Hepatocyte (in vitro differentiated cells): ENCODE measurements at places on chromosomes 16 and 17. TPM values are rescaled to one million over a fixed set of nuclear protein-coding genes. Genes with fewer than 3 reads are reported as not detected.

The PRCD gene
- total RNA-seq, result 2.0 and 2.7 TPM in 2 replicates

The PYDC1 gene
- total RNA-seq, result not detected in 2 replicates

The LPCAT2 gene
- total RNA-seq, result 9.5 and 13.9 TPM in 2 replicates

The NT5M gene
- total RNA-seq, result 2.6 and 3.4 TPM in 2 replicates

DNA sequence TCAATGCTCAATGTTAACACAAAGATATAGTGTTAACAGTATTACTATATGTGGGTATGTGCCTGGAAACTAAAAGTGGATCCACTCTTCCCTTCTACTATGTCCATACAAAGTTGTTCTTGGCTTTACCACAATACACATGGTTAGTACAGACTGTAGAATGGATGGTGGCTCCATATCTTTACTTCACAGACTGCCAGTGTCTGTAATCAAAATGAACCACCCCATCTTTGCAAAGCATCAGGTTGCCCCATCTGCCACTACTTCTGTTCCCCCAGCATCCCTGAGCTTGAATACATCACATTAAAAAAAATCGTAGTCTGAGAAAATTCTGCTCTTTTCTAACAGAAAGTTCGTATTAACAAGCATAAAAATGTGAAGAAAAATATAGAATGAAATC, 30.0 kb downstream of the USP32 start:
- DNase-seq, result no peak

DNA sequence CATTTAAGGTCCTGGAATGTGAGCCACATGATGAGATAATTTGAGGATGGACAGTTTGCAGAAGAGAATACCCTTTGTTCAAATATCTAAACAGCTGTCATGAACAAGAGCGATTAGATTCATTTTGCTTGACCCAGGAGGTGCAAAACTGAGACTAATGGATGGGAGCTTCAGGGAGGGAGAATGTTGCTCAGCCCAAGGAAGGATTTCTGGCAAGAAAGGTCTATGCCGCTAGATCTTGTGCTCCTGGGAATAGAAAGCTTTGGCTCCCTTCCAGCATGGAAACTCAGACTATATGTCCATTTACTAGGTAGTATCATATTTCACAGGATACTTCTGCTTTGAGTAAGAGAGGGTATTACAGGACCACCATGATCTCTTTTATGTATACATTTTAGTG, 14.8 kb upstream of the CDH11 start:
- no peak for DNase-seq

GRCh38 chr17:49920030-49920769, 48.8 kb upstream of the DLX4 start:
- DNase-seq, result no peak
